ENCODE measurements at places on chromosomes 3 and 15.
A peak's percentile ranks its signal among the peaks of the same experiment; 100 is the strongest.

DNA sequence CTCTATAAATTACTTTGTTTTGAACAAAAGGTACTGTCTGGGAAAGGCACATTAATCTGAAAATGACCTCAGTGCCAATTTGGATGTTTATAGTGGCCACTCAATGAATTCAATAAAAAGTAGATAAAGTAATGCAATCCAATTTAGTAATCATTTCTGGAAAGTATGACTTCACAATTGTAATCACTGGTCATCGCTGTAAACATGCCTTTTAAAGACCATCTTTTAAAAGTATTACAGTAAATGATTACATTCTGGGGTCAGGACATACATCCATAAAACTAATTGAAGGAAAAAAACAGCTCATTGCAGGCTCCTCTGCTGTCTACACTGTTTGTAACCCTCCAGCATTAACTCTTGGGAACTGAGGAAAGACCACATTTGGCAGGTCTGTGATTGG, 43.2 kb downstream of the HRH1 start:
- no peak for DNase-seq

- DNase-seq = no peak
These were observed 18.2 kb downstream of the VGLL4 start for GRCh38 chr3:11625376-11626083.

- no peak for DNase-seq
These were observed at the start of gene LRRK1 for GRCh38 chr15:100918690-100919480. TSS of gene LRRK1 (plus strand) at chr15:100919357. CDS start at chr15:100924633, 5,276 bp downstream.

GRCh38 chr3:87047852-87048251, 56.9 kb upstream of the VGLL3 start:
- DNase-seq = no peak

DNA sequence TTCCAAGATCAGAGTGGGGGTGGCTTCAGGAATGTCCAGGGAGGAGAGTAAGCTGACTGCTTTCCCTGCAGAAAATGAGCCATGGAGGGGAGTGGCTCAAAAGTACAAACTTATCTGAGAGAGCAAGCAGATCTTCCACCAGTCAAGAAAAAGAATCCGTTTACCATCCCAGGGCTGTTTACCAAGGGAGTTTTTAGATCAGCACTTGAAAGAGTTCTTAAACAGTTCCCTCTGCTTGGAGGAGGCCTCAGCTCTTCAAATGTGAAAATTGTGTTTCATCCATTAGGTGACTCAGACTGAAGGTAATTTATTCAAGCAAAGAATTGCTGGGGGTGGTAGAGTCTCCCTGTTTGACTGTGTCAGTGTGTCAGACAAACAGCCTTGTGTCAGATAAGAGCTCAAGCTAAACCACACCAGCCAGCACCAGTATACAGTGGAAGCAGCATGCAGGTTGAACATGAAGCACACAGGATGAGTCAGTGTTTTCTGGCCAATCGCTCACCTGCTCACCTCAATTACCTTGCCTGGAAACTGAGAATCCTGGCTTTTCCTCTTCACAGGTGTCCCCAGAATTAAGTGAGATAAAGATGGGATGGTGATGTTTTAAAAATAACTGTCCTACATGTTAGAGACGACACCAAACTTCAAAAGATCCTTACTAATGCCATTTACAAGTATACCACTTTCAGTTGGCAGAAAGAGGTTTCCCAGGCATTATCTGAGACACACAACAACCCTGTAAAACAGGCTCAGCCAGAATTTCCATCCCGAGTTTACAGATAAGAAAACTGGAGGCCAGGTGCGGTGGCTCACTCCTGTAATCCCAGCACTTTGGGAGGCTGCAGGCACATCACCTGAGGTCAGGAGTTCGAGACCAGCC, 21.7 kb downstream of the SH3BP5 start:
- DNase-seq = peak; percentile 16

GRCh38 chr15:25504307-25504706, 65.5 kb upstream of the UBE3A start:
- no peak for DNase-seq

GRCh38 chr3:107028626-107029025, 348.6 kb upstream of the CCDC54 start:
- DNase-seq = no peak

- no peak for DNase-seq
These were observed 52.0 kb upstream of the RYK start for GRCh38 chr3:134302674-134303073.

DNA sequence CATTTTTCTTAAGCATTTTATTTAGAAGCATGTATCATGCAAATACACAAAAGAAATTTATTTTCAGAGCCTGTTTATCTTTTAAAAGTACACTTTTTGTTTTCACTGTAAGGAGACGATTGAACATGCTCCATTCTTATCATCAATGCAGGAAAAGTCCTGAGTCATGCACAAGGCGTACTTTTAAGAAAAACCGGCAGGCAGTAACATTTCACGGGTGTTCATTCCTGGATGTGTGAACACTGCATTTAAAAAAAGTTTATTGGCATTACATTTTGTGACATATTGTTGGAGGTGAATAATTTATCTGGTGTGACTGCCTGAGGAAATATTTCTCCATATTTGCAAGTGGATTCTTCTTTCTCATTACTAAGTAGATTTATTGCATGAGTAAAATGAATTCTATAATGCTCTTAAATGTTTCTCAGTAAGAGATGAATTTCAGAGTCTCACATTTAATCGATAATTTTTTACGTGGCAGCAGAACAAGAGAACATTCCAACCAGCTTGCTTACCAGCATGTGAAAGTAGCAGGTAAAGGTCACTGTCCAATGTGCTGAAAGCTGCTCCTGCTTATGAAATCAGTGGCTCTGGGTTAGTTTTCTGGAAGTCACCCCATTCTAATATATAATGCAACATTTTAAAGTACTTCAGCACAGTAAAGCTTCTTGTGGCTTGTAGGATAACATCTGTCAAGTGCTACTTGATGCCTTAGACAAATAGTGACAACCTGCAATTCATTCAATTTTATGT, 87.0 kb downstream of the SV2B start:
- no peak for DNase-seq

DNA sequence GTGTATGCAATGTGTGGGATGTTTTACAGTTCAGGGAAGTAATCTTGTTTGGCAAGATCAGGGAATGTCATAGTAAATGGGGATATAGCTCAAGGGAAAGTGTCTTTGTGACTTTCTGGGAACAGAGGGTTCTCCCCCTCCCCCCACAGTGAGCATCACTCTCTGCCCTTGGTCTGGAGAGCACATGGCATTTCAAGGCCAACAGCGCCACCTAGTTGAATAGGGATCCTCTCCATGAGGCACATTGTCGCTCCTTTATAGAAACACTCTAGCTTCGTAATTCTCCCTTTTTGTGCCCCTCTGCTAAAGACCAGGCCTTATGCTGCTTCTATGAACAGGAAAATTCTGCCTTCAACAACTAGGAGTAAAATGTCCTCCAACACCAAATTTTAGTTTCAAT, 37.1 kb upstream of the ARNT2 start:
- no peak for DNase-seq

DNA sequence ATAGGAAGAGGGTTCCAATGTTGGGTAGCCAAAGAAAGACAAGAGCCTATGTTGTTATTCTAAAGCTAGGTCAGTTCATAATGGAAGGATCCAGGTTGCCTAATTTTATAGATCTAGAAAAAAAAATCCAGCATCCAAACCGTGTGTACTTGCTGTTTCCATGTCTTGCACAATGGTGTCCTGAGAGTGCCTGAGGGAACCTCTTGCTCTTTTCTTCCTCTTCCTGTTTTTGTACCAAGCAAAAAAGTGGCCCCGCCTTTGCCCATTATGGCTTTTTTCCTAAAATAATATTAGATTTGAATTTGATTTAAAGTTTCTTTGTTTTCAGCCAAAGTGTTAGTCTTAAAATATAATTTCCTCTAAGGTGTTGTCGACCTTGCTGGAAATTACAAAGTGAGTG, 224.4 kb downstream of the RYR3 start:
- DNase-seq = no peak

GRCh38 chr15:39273717-39274411, 307.0 kb upstream of the THBS1 start:
- no peak for DNase-seq

- no peak for DNase-seq
These were observed 15.6 kb downstream of the CHST2 start for GRCh38 chr3:143135150-143135549.

- DNase-seq = no peak
These were observed 242.1 kb upstream of the NR2E3 start for GRCh38 chr15:71568227-71568626.

GRCh38 chr3:115832265-115832664, 209.0 kb downstream of the GAP43 start:
- no peak for DNase-seq

DNA sequence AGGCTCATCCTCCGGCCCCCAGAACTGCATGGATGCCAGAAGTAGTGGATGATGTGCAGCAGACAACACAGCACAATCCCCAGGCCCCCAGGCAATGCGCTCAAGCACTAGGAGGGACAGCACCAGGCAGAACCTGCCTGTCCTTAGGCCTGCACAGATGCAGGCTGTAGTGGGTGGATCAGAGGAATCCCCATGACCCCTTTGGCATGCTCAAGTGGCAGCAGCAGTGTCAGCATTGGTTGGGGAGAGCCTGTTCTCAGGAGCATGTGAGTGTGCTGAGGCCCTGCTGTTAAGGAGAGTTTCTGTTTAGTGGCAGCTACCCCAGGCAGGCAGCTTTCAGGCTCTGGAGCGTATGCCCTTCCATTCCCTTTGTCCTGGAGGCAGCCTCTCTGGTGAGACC, 25.1 kb upstream of the CD200R1L start:
- no peak for DNase-seq

DNA sequence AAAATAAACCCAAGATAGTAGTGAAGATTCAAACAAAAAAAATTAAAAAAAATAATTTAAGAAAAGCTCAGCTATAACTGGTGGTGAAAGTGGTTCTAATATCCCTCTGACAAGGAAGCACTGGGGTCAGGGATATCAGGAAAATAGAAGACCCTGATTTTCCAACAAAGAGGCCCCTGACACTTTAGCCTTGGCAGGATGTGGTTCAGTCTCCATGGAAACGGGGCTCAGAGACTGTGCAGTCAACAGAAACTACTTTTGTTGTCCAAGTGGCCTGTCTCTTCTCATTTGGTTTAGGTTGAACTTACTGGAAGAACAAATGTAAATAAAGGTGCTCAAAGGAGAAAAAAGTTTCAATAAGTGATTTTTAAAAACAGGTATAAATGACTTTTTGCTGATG, 27.2 kb downstream of the INTS14 start:
- DNase-seq = no peak

GRCh38 chr15:58095415-58095814, 29.9 kb upstream of the ALDH1A2 start:
- DNase-seq = no peak

DNA sequence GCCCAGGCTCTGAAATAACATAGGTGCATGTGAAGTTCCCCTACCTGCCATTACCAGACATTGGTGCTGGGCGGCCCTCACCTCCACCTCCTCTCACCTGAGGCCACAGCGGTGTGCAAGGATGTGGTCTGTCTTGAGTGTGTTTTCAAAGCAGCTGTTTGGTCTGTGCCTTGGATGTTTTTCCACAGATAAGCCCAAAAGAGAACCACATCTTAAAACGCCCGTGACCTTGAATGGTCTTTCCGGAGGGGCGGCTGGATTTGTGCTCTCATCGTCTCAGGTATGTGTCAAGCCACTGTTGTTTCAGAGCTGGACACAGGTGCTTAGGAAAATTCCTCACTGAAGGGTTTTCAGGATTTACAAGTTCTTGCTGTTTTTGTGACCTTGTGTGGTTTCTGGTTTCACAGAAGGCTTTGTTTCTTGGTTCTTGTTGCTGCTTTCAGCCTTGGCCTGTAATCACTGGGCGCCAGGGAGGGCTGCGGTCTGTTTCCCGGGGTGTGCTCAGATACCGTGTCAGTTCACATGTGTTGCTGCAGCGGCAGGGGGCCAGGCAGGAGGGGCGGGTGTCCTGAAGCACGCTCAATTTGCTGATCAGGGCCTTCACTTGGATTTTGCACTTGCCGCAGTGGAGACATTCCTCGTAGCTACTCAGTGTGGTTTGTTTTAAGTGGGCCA, 128.4 kb downstream of the IGF1R start:
- no peak for DNase-seq

GRCh38 chr3:196989721-196990262, 21.2 kb upstream of the PIGZ start:
- no peak for DNase-seq

DNA sequence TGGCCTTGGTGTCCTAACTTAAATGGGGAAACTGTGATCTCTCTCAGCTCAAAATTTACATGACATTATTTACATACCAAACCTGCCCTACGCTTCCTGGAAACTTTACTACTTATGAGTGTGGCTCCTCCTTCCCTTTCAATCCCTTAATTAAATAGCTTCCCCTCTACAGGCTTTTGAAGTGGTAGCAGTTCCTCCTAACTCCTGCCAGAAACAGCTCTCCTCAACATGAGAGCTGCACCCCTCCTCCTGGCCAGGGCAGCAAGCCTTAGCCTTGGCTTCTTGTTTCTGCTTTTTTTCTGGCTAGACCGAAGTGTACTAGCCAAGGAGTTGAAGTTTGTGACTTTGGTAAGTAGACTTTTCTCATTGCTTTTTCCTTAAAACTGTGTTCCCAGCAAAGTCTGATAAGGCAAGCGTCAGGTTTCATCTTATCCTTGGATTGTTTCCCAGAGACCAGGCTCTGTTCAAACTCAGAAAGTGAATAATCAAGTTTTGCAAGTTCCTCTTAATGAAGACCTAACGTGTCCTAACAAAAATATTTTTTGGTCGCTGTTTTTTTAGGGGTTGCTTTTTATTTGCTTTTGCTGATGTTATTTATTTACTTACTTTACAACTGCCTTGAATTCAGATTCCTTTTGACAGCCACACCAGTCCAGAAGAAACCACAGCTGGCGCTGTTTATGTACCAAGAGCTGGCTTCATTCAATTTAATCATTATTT, at the start of gene ACP3:
Gene ACP3 (plus strand): TSS at position 179 of the 720 bp plus-strand sequence. CDS start 50 bp downstream, at position 229.
- DNase-seq = no peak

GRCh38 chr3:8593021-8593827, 51.4 kb downstream of the SSUH2 start:
- no peak for DNase-seq

- DNase-seq = no peak
These were observed 7.1 kb downstream of the MINAR1 start for GRCh38 chr15:79439236-79439635.

- DNase-seq = no peak
These were observed 65.1 kb downstream of the EPHB1 start for GRCh38 chr3:134860141-134860540.

GRCh38 chr3:126448893-126449180, 26.9 kb downstream of the ZXDC start:
- no peak for DNase-seq

- DNase-seq = no peak
These were observed 292.8 kb upstream of the TMC3 start for GRCh38 chr15:81666839-81667238.

- DNase-seq = no peak
These were observed 359.6 kb upstream of the NECTIN3 start for GRCh38 chr3:110711851-110712516.

- DNase-seq = no peak
These were observed 7.7 kb downstream of the NCKIPSD start for GRCh38 chr3:48678056-48678455.

DNA sequence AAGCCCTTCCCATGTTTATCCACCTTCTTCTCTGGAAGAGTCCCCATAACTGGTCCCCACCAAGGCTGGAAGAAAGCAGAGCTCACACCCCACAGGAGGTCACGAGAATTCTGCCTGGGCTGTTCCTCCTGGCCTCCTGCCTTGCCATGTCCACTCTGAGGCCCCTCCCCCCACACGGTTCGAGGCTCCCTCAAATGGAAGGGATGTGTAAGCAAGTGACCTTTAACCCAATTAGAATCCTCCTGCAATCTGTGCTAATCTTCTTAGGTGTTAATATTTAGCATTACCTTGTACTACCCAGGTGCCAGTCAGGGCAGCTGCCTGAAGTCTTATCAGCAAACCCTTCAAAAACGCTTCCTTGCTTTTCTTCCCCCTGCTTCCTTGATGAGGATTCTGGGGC, 32.4 kb upstream of the DYNC1LI1 start:
- no peak for DNase-seq
